Mucosa of descending colon (tissue), 3 donors: ENCODE measurements at places on chromosomes 5 and 9.

DNA sequence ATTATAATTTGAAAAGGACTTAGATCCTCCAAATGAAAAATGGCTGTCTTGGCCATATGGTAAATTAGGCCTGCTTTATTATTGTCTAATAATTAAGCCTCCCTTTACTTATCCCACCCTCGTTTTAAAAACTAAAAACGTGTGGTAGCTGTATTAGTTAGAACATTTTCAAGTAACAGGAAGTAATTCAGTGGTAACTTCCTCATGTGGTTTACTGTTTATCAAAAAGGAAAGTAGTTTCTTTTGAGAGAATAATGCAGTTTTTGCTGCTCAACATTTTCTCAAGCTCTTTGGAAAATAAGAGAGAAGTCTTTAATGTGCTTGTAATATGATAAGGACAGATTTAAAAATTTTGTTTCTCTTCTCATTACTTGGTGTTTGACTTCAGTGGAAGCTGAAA, 26.0 kb downstream of the ZCCHC7 start:
- no peak for DNase-seq

DNA sequence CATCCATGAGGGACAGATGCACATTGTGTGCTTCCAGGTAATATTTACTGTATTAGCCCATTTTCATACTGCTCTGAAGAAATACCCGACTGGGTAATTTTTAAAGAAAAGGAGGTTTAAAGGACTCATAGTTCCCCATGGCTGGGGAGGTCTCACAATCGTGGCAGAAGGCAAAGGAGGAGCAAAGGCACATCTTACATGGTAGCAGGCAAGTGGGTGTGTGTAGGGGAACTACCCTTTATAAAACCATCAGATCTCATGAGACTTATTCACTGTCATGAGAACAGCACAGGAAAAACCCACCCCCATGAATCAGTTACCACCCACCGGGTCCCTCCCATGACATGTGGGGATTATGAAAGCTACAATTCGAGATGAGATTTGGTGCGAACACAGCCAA, 148.8 kb upstream of the FBXL17 start:
- DNase-seq = no peak

GRCh38 chr5:120093178-120093577, 370.9 kb upstream of the PRR16 start:
- no peak for DNase-seq

DNA sequence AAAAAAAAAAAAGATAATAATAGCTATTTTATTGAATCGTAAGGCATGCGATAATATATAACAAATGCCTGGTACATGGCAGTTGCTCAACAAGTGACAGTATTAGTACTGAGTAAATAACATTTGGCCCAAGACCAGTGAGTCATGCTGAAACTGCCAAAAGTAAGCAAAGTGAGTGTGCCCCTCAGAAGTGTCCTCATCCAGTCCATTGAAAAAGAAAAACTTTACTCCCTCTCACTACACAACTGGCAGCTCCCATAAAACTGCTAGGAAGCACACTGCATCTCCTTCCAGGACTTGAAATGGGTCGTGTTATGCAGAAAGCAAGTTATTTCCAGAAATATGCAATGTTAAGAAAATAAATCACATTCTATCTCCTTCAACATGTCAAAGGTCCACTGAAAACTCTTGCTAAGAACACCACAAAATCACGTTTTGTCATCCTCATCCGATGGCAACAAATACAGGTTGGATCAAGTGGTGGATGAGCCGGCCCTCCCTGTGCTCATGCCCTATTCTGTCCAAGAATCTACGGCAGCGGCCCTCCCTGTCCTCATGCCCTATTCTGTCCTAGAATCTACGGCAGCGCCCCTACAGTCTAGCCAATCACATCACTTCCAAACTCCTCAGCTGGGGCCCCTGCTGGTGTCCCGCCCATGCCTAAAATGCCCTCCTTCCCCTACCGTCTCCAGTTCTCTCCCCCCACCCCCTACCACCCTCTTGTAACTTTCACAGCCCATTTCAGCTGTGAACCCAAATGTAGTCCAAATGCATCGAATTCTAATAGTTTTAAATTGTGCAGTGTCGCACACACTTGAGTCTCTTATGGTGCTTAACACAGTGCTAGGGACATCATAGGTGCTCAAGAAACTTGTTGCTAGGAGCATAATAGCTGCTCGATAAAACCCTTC, 12.5 kb downstream of the PTCH1 start:
- peak; percentile 38 for DNase-seq

GRCh38 chr9:215631-216155, 1.0 kb downstream of the DOCK8 start:
- no peak for DNase-seq

DNA sequence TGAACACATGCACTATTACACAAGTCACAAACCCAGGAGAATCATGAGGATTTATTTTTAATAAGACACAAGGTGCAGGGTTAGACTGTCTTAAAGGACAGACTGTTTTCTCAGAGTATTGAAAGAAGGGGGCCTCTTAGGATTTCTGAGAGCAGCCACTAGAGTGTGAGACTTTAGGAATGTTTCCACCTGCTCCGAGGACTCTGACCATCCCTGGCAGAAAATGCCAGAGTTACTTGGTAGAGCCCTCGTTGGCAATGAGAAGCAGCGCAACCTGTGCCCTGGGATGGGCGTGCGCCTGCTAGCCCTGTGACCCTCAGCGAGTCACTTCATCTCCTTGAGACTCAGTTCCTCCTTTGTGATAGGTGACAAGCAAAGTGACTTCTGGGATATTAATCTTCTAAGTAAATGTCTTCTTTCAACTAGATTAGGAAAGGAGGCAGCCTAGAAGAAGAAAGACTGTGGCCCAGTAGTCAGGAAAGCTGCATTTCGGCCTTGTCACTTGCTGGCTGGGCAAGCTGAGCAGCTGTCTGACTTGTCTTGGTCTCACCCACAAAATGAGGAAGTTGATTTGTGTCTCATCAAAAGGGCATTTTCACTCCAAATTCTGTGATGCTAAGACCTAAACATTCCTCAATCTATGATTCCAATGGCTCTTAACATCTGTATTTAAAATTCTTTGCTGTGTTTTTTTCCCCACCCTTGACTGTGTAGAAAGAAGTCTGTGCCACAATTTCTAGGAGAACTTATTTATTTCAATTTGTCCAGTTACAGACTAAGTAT, 60.5 kb downstream of the PTCD2 start:
- no peak for DNase-seq

- no peak for DNase-seq
These were observed 75.6 kb downstream of the ST8SIA4 start for GRCh38 chr5:100827481-100827889.
